Glutamatergic neuron (in vitro differentiated cells): ENCODE measurements at places on chromosomes 2 and 18. TPM values are rescaled to one million over a fixed set of nuclear protein-coding genes. Genes with fewer than 3 reads are reported as not detected.

- DNase-seq: no peak
- no peaks in the 10 kb centered on the region for H3K36me3 ChIP-seq
- peaks cover 4% of the 10 kb centered on the region for H3K4me1 ChIP-seq
- H3K4me3 ChIP-seq: no peak overlapping the region
- no peak overlapping the region for H3K27ac ChIP-seq
These were observed 135.9 kb downstream of the ACKR3 start for GRCh38 chr2:236705295-236706105.

DNA sequence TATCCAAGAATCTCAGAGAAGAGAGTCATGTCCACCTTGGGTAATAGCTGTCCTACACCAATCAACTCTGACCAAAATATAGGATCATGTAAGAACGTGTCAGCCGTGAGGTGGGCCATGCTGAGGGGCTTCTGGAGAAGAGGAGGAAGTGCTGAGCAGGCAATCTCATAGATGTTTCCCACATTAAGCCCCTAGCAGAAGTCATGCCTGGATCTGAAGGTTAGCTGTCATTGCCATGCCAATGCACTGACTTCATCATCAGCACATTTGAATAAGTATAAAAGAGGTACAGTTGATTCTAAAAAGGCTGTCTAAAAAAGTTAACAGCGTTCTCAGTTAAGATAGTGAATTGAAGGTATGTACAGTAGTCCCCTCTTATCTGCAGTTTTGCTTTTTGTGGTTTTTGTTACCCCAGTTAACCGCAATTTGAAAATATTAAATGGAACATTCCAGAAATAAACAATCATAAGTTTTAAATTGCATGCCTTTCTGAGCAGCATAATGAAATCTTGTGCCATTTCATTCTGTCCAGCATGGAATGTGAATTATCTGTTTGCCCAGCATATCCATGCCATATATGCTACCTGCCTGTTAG lies 67.2 kb upstream of the TMEM17 start:
- H3K4me1 ChIP-seq: no peaks in the 10 kb centered on the region
- H3K4me3 ChIP-seq: no peak overlapping the region
- H3K27me3 ChIP-seq: peaks cover 1% of the 10 kb centered on the region
- no peaks in the 10 kb centered on the region for H3K36me3 ChIP-seq

DNA sequence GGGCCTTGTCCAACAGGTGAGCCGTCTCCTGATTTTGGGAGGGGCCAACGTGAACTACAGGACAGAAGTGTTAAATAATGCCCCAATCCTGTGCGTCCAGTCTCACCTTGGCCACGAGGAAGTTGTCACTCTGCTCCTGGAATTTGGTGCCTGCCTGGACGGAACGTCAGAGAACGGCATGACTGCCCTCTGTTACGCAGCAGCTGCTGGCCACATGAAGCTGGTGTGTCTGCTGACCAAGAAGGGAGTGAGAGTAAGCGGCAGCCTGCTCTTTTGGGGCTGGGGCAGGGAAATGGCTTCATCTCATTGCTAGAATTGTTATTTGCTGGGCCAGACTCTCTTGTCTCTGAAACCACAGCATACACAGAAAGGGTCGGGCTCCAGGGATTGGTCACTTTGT lies 92.3 kb downstream of the WDSUB1 start:
- no peaks in the 10 kb centered on the region for H3K27me3 ChIP-seq
- H3K4me1 ChIP-seq: peaks cover 16% of the 10 kb centered on the region
- no peaks in the 10 kb centered on the region for H3K36me3 ChIP-seq
- DNase-seq: no peak

DNA sequence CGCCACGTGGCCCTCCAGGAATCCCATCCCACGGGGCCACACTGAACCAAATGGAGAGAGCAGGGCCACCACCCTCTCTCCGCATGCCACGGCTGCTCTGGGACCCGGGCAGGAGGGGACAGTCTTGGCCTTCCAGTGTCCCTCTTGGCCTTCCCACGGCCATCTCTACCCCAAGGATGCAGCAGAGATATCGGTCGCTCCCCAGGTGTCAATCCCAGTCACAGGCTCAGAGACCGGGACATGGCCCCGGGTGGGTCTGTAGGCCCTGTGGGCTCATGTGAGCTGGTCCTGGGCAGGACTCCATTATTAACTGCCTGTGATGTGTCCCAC lies 15.3 kb downstream of the CAPN10 start:
- H3K4me3 ChIP-seq: no peak overlapping the region
- no peaks in the 10 kb centered on the region for H3K36me3 ChIP-seq
- DNase-seq: no peak
- no peaks in the 10 kb centered on the region for H3K27me3 ChIP-seq
- no peak overlapping the region for H3K27ac ChIP-seq

DNA sequence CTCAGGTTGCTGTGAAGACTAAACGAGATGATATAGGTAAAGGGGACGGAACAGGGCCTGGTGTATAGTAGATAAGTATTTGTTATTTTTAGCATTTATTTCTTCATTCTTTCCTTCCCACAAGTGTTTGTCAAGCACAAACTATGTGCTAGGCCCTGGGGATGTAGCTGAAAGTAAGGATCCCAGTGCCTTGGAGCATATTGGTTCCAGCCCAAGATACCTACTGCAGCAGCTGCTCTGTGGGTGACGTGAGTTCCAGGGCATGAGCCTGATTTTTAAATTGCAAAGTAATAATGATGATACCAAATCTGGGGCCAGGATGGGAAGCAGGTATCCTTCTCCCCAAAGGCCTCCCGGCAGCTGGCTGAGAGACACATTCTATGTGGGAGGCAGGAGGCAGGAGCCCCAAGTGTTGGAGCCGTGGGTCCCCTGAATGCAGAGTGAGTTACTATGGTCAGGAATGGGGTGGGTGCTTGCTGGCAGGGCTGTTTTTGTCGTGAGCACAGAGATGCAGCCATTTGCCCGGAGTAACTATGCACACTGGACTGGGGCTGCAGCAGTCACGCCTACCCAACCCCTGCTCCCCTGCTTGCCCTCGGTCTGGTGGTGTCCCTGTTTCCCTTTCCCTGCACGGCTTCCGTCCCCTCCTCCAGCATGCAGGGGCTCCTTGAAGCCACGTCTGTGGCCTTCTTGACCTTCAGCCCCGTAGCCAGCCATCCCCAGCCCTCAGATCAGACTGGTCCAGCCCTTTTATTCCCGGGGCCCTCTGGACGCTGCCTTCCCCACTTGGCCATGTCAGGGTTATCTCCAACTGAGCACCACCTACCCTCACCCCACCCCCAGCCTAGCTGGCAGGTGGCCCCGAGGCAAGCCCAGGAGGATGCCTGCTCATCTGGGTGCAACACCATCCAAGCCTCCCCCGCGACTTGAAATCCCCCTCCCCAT lies 52.4 kb downstream of the INHBB start:
- peaks cover 11% of the 10 kb centered on the region for H3K27me3 ChIP-seq
- H3K36me3 ChIP-seq: no peaks in the 10 kb centered on the region
- H3K27ac ChIP-seq: no peak overlapping the region
- H3K4me1 ChIP-seq: peaks cover 6% of the 10 kb centered on the region

DNA sequence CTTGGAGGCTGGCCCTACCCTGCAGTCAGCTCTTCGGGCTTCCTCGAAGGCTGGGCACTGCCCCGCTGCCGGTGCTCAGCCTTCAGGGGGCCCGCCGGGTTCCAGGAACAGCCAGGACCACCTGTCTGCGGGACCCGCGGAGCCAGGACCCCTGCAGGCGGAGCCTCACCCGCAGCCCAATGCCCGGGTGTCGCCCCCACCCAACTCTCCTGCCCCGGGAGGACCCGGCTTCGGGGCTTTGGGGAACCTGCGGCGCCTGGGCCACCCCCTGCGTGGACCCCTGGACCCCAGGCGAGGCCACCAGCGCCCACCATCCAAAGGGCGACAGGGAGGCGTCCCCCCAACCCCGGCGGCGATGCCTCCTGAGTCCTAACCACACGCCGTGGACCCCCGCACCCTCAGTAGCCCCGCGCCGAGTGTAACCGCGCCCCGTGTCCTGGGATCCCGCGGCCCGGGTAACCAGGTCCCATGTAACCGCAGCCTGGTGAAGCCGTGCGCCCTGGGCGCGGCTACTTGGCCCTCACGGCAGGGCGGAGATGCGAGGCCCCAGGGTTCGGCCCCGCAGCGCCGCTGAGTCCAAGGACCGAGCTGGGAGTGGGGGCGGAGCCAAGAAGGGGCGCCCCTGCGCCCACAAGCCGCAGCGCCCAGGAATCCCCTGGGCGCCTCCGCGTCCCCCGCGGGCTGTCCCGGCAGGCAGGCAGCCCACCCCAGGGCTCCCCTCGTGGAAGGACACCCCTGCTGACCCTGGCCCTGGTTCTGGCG lies 11.0 kb upstream of the UBE2F start:
- H3K4me3 ChIP-seq: no peak overlapping the region
- DNase-seq: no peak
- H3K27me3 ChIP-seq: peaks cover 4% of the 10 kb centered on the region
- H3K4me1 ChIP-seq: no peaks in the 10 kb centered on the region
- H3K36me3 ChIP-seq: peaks cover 6% of the 10 kb centered on the region

C2orf80 gene
- not detected for total RNA-seq

- H3K36me3 ChIP-seq: peaks cover 45% of the 10 kb centered on the region
- peaks cover 27% of the 10 kb centered on the region for H3K27me3 ChIP-seq
- no peak for DNase-seq
- H3K27ac ChIP-seq: peak overlapping the region; percentile 93
- H3K4me1 ChIP-seq: peaks cover 9% of the 10 kb centered on the region
- peak overlapping the region; percentile 92 for H3K4me3 ChIP-seq
These were observed 540 bp downstream of the ATP9B start for GRCh38 chr18:79069717-79070151.

DNA sequence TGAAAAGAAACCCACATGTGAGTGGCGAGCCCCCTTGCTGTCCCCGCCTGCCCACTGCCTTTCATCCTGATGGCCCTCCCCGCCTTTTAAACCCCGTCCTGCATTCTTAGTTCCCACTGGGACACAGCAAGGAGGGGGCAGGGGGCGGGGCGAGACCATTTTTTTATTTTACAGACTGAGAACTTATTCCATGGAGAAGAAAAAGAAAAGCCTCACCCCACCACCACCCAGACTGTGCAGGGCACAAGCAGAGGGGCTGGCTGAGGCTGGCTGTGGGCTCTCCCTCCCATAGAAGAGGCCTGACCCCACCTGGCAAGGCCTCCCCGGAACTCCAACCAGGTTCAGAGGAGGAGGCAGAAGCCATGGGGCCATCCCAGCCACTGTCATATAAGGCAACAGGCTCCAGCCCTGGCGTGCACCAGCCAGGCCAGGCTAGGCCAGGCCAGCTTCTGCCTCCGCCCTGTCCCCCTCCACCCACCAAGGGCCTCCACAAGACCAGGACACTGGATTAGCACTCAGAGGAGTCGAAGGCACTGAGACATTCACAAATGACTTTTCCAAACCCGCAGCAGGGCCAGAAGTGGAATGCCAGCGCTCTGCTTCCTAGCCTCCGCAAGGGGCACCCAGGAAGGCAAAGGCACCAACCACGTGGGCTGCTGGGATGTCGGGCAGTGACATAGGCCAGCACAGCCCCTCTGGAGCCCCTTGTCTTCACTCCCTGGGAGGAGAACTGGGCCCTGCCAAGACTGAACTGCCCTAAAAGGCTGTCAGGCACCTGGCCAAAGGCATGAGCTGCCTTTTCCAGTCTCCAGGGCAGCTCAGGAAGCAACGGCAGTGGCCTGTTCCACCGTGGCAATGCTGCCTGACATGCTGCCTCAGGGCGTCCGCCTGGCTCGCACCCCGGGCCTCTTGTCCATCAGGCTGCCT lies 37.5 kb upstream of the SEMA4C start:
- peaks cover 4% of the 10 kb centered on the region for H3K27me3 ChIP-seq
- H3K4me3 ChIP-seq: no peak overlapping the region
- DNase-seq: no peak

GRCh38 chr2:24199968-24200590 lies 25.2 kb downstream of the FAM228A start:
- peaks cover 9% of the 10 kb centered on the region for H3K27me3 ChIP-seq
- no peak for DNase-seq
- no peak overlapping the region for H3K4me3 ChIP-seq

DNA sequence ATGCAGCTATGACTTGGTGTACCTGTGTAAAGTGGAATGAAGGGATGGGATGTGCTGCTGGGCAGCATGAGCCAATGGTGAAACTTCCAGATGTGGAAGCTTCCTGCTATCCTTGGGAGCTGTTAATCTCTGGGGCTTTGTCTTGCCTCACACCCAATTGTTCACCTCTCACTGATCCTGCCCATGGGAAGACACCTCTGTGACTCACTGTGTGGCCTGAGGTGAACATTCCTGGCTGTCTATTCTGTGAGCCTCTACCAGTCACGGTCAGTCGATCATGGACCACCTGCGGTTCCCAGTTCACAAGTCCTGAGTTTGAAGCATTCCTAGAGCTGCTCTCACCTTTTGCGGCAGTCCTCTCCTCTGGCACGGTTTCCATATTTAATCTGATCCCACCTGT lies 12.1 kb downstream of the NEURL3 start:
- H3K4me3 ChIP-seq: no peak overlapping the region
- no peaks in the 10 kb centered on the region for H3K4me1 ChIP-seq
- H3K27ac ChIP-seq: no peak overlapping the region
- DNase-seq: no peak
- peaks cover 4% of the 10 kb centered on the region for H3K36me3 ChIP-seq
- H3K27me3 ChIP-seq: no peaks in the 10 kb centered on the region

GRCh38 chr18:63439334-63439733 lies 17.1 kb upstream of the VPS4B start:
- H3K4me1 ChIP-seq: no peaks in the 10 kb centered on the region
- DNase-seq: peak; percentile 31
- no peak overlapping the region for H3K27ac ChIP-seq
- H3K27me3 ChIP-seq: peaks cover 2% of the 10 kb centered on the region

DNA sequence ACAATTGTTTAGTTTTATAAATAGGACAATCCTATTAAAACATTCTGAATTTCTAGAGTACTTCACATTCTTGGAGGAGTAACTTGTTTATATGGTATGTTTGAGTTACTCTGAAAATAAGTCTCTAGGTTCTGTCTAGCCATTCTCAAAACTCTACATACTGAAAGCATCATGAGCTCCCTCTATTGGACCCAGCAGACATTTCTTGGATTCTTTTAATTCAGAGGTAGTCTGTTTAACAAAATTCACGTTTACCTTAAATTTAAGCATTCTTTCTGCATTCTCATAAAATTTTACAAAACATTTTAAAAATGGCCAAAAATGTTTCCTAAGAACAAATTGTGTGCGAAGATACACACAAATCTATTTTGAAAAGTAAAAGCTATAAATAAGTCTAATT lies 15.3 kb downstream of the SP9 start:
- no peak overlapping the region for H3K27ac ChIP-seq
- no peaks in the 10 kb centered on the region for H3K4me1 ChIP-seq
- DNase-seq: no peak

DNA sequence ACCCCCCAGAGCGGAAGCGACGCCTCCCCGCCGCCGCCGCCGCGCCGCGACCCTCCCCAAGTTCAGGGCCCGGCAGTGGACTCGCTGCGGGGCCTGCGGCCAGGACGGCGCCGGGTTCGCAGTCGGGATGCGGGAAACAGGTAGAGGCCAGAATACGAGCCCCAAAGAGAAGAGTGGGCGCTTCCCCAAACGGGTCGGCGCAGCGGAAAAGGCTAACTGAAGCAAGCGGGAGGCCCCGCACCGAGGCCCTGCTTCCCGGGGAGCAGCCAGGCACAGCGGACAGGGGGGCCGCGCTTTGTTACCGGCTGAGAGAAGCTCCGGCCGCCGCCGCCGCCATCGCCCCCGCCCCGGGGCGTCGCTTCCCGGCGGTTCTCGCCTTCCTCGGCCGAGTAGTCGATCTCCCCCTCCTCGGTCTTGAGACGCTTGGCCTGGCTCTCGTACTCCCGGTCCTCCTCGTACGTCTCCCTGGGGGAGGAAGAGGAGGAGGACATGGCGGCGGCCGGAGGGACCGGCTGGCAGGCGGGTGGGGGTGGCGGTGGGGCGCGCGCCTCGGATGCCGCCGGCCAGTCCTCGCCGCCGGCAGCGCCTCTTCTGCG lies 494 bp downstream of the HNRNPLL start:
- peaks cover 7% of the 10 kb centered on the region for H3K27me3 ChIP-seq
- peak; percentile 64 for DNase-seq
- peak overlapping the region; percentile 93 for H3K27ac ChIP-seq
- peak overlapping the region; percentile 87 for H3K4me3 ChIP-seq
- H3K4me1 ChIP-seq: peaks cover 33% of the 10 kb centered on the region
- H3K36me3 ChIP-seq: no peaks in the 10 kb centered on the region
